Central memory CD4-positive, alpha-beta T cell (primary cell): ENCODE measurements at places on chromosomes 12 and 14.

- DNase-seq, result no peak
Observed at GRCh38 chr12:20475542-20475941, 107.2 kb downstream of the PDE3A start.

DNA sequence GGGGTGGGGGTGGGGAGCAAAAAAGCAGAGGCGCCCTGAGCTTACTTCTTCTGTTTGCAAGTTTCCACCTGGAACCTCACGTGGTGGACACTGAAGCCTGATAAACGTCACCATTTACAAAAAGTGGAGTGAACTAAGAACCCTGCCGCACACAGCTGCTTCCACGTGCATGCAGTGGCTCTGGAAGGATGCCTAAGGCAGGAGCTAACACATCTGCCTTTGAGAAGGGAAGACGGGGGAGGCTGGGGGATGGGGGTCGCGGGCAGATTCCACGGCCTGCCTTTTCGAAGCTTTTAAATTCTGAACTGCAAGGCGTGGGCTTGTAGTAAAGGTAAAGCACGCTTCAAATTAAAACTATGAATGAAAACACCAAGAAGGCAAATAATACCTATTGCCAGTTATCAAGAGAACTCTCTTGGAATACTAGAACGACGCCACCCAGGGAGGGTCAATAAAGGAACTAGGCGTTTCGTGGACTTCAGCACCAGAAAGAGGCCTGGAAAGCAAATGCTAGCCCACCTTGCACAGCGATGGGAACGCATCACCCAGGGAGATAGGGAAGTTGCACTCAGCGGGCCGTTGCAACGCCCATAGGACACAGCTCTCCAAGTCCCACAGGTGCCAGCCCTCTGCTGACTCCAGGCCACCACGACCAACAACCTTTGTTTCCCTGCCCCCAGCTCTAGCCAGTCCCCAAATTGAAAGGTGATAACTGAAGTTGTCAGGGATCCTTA is 61.8 kb downstream of the TESC start:
- DNase-seq, result no peak

DNA sequence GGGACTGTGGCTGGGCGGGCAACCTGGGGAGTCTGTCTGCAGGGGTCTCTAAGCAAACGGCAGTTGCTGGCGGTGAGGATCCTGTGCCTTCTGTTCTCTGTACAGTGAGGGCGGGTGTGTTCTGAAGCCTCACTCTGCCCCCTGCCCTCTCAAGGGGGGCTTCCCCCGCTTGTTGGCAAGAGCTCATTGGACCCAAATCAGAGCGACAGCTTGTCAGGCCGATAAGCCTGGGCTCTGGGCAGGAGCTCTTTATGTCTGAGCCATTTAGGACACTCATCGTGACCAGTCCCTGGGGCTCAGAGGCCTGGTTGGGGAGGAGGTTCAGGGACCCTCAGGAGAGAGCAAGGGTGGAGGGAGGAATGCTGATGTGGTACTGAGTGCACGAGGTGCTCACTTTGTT is 136.0 kb downstream of the TSPAN9 start:
- DNase-seq, result no peak

DNA sequence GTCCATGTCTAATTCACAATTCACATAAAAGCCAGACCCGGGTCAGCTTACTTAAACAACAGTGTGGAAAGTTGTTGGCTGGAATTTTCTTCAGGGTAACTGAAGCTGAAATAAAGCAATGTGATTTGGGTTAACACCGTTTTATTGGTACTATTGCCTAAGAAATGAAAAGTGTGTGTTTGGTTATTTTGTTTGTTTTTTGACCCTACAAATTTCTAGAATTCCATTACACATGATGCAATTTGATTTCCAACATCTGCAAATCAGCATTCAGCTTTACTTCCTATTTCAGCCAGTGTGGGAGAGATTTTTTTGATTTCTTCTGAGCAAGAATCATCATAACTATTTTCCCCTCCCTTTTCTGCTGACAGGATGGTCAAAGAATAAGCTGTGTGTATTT is 45.7 kb upstream of the CLMN start:
- DNase-seq, result no peak

DNA sequence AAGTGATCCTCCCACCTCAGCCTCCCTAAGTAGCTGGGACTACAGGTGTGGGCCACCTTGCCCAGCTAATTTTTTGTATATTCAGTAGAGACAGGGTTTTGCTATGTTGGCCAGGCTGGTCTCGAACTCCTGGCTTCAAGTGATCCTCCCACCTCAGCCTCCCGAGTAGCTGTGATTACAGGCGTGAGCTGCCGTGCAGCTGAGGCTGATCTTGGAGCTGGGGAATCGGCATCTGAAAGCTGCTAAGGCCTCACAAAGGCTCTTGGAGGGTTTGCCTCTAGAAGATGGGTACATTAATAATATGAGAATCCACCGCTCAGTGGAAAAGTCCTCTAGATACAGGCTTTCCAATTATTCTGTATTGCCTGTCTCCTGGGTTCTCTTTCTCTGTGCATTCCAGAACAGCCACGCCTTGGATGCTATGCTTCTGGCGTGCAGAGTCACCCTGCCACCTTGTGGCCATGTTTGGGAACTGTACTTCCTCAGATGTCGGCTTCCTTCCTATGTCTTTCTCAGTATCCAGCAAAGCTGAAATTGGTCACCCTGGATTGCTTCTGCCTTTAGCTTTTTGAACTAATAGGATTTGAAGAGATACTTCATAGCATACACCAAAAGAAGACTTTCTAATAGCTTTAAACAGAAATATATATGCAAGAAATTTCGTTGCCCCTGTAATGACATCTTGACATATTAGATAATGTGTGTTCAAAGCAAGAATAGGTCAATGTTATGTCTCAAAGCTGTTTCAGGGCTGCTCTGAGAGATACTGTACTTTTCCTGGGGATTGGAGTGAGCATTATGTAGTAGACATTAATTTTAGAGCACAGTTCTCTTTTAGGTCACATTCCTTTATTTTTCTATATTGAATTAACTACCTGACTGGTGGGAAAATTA is 75.4 kb downstream of the SNAPC1 start:
- DNase-seq, result peak; percentile 65

DNA sequence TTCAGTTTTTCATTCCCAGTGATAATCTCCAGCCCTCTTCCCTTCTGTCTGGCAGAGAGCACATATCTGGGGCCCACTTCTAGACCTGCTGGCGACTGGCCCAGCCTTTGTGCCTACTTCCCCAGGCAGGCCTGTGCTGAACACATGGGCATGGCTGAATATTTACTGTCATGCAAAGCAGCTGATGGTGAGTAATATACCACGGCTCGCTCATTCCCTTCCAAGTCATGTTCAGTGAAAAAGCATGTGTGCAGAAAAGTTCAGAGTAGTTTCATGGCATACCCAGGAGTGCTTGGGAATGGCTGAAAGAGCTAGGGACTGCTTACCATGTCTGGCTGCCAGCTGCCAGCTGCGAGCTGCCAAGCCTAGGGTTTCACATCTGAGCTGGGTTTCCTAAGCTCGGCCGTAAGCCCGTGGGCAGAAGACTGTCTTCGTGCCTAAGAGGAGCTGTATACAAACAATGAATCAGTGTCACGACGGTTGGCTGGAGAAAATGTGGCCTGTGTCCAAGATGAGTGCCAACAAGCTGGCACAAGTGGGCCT is 179.9 kb upstream of the PELI2 start:
- no peak for DNase-seq

DNA sequence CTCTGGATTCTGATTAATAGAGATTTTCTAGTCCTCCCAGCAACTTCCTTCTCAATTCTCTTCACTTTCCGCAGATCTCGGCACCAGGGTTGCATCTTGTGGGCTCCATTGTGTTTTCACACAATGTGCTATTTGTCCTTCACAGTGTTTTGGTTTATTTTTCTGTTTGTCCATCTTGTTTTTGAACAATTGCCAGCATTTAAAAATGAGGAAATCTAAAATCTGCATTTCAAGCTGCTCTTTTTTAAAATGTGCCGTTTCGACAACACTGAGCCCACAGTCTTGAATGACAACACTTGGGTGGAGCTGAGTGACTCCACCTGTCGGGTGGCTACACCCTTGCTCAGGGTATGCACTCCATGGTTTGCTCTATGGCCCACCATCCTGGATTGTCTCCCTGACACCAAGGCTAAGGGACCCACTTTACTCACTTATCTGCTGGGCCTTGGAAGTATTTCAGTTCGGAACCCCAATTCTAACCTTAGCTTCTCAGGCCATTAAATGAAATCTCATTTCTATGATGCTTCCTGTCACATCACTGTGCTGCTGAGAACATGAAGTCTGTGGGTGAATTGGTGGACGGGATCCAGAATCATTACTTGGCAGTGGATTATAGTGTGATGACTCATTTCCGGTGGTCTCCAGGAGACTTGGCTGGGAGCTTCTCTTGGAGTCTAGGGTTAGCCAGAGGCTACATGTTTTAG is 3.4 kb upstream of the MYRFL start:
- no peak for DNase-seq

GRCh38 chr12:57764662-57765002 is 2.2 kb downstream of the CYP27B1 start:
- no peak for DNase-seq

- no peak for DNase-seq
Observed at GRCh38 chr12:60693019-60693626, 1097.3 kb downstream of the SLC16A7 start.
